ENCODE measurements at places on chromosomes 7 and 10.

DNA sequence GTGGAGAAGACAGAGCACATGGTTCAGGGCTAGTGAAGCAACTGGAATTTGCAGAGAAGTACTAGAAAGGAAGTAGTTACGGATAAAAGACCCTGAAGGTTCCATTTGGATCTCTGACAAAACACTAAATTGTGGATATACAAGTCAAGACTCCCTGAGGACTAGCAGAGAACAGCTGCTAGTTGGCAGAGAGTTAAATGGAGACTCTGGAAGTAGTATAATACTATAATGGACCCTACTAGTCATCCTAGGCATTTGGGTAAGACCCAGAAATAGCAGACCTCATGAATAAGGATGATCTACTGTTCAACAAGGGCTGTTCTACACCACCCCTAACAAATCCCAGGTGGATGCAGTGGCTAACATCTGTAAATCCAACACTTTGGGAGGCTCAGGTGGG lies 19.1 kb downstream of the MCMBP start:
- no peak for DNase-seq

DNA sequence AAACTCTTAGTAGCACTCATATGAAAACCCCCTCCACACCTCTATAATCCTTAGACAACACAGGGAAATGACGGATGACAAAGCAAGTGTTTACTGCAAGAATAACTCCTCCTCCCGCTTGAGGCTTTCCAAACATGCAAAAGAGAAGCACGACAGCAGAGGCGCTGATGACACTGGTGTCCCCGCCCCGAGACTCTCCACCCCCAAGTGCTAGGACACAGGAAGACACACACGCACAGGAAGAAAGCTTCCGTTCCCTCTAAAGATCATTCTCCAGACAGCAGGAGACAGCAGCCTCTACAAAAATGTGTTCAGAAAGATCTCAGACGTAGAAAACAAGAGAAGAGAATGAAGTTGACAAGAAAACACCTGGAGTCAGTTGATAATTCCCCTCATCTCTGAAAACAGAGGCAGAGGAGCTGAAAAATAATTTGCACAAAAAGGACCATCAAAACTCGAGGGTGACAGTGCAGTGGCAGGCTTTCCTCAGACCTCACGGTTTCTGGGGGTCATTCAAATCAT lies 90.2 kb downstream of the DLG5 start:
- DNase-seq: peak; percentile 85

- DNase-seq: no peak
These were observed 204.6 kb downstream of the ARHGAP21 start for GRCh38 chr10:24518981-24519597.

DNA sequence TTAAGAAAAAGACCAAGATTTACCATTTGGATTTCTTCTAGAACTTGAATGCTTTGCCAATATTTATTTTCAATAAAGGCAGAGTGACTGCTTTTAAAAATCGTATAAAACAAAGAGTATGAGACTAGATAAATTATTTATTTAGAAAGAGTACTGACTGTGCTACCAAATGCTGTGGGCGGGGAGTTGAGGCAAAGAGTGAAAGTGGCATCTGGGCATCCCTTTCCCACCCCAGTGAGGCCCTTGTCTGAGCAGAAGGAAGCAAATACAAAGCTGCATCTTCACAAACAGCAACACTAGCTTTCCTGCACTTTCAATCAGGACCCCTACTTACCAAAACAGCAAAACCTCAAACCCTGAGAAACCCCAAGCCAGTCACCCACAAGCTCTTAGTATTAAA lies 34.9 kb downstream of the ITGB1 start:
- DNase-seq: no peak

- peak; percentile 59 for DNase-seq
These were observed 181.3 kb downstream of the MAGI2 start for GRCh38 chr7:79272066-79272669.

DNA sequence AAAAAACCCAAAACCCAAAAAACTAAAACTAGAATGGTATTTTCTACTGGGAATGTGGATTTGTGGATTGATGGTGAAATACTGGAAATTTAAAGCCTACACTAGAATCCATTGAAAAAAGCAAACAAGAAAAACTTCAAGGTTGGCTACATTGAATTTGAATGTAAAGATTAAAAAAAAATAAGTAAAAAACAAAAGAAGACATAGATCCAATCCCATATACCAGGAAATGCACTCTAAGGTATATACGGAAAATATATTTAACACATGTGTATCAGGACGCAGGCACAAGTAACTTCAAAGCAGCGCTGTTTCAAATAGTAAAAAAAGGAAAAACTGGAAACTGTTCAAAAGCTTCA lies 754 bp upstream of the BBS9 start:
- no peak for DNase-seq

DNA sequence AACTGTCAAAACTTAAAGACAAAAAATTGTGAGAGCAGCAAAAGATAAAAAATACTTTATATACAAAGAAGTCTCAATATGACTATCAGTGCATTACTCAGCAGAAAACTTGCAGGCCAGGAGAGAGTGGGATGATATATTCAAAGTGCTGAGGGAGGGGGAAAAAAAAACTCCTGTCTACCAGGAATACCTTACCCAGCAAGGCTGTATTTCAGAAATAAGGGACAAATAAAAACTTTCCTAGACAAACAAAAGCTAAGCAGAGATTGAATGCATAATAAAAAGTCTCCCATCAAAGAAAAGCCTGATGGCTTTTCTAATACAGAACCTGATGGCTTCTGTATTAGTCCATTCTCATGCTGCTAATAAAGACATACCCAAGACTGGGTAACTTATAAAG lies 31.1 kb downstream of the ADAM12 start:
- DNase-seq: no peak

DNA sequence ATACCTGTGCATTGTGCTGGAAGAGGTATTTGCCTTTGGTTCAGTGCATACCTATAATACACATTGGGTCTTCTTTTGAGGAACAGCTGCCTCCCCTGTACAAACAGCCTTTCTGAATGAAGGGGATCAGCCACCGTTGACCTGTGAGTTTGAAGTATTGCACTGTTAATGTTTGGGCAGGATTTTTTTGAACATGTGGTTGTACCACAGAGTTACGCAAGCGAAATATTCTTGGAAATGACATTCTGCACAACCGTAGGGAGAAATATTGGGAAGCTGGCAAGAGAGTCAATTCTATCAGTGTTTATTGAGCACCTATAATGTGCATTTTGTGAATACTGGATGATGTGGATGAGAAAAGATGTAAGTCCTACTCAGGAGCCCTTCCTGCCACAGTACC lies 270.6 kb downstream of the AUTS2 start:
- DNase-seq: no peak

DNA sequence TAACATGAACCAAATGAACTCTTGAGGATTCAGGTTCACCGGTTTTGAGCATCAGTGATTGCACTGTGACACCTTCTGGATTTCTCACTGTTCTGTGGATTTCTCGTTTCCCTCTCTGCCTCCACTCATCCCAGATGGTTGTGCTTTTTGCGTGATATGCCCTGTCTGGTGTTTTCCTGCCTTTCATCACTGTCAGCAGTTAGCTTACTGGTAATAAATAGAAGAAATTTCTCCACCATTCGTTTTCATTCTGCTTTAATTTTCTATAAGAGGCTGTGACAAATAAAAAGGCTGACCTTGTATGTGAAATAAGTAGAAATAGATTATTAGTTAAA lies 16.2 kb downstream of the BPGM start:
- DNase-seq: no peak

DNA sequence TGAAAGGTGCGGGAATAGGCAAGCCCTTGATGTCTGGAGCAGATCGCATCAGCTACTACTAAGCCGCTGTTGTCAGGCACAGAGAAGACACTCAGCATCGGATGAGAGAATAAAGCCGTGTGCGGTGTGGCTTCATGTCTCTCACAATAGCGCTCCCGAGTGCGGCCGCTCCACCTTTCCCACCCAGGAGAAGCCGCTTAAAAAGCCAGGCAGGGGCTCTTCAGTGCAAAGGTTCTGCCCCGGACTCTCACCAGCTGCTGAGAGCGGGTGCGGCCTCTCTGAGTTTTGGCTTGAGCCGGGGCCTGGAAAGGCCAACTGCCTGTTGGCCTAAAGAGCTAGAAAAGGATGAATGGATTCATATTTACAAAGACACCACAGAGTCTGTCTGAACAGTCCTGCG lies 600.6 kb downstream of the DNAJB6 start:
- no peak for DNase-seq

DNA sequence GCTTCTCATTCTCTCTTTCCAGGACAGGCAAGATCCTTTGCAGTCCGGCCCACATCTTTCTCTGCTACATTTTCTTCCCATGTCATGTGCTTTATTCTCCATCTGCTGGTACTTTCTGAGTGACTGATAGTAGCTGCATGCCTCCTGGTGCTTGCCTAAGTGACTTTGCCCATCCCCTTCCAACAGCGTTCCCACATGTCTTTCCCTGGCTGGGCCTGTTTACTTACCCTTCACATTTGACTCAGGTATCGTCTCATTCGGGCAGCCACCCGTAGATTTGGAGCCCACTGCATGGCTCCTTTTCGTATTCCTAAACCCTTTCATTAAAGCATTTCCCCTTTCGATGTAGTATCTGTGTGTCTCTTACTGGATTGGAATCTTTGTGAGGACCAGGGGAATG lies 24.6 kb downstream of the TYW1 start:
- no peak for DNase-seq

DNA sequence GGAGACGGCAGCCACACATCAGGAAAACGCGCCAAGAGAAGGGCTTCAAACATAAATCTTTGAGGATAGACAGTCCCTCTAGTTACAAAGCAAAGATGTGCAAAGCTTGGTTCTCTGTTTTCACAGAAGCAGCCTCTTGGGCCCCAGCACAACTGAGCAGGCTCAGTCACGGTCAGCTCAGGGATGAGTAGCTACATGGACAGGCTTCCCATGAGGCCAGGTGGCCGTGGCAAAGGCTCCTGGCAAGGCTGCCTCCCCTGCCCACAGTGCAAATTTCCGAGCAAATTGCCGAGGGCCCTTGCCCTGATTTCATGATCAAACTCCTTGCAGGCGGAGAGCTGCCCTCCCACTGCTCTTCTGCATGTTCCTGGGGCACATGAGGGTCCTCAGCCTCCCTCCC lies 37.8 kb upstream of the EN2 start:
- DNase-seq: no peak

GRCh38 chr7:27605689-27606269 lies 56.9 kb downstream of the HIBADH start:
- DNase-seq: peak; percentile 19

GRCh38 chr10:119079599-119080520 lies 757 bp downstream of the EIF3A start:
- peak; percentile 58 for DNase-seq

DNA sequence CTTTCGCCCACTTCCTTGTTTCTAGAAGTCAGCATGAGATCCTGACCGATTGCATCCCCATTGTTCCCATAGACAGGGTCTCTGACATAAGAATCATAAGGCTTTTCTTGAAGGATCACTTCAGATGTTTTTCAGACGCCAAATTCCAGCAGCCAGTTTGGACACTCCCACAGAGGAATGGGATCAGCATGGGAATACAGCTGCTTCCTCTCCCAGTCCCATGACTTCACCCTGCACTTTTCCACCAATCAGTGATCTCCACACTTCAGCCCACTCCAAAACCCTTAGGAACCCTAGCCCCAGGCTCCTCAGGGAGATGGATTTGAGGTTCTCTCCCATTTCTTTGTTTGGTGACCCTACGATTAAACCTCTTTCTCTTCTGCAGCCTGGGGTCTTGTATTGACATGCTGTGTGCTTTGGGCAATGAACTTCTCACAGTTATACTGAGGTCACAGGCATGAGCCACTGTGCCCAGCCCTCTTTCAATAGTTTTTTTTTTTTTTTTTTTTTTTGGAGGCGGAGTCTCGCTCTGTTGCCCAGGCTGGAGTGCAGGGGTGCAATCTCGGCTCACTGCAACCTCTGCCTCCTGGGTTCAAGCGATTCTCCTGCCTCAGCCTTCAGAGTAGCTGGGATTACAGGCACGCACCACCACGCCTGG lies 52.8 kb upstream of the CHST3 start:
- no peak for DNase-seq

DNA sequence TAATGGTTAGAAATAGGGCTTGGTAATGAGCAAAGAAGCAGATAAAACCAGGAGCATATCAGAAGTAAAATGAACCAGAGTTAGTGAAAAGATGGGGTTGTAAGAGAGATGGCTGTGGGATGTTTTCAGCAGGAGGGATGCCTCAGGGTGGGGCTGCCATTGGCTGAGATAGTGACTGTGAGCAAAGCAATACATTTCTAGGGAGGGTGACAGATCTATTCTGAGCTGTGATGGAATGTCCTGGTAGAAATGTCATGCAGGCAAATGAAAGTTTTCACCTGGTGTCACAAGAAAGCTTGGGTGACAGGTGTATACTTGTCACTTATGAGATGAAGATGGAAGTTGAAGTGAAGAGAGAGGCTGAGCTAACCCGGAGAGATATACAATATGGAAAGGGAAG lies 435.9 kb downstream of the TNS3 start:
- no peak for DNase-seq

DNA sequence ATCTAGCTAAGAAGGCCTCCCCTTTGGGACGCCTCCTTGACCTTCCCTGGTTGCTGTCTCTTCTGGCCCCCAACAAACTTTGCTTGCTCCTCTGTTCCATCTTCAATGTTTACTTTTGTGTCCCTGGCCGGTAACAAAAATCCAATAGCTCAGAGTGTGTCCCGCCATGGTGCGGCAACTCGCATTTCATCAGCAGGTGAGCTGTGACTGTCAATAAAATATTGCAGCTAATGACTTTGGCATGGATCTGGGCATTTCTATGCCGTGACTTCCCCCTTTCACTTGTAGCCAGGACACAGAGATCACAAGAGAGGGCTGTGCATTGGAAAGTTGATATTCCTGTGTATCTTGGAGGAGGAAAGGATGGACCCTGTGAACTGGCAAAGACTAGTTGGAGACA lies 317.6 kb downstream of the RPS24 start:
- DNase-seq: no peak

GRCh38 chr10:73408978-73409521 lies 4.8 kb downstream of the ANXA7 start:
- DNase-seq: no peak

GRCh38 chr10:120279196-120279595 lies 177.8 kb upstream of the PLPP4 start:
- DNase-seq: no peak

- DNase-seq: no peak
These were observed 178.6 kb downstream of the EMX2 start for GRCh38 chr10:117720931-117721835.

Measured in MM.1S (cell line).